ENCODE measurements at places on chromosomes 1 and 21.

DNA sequence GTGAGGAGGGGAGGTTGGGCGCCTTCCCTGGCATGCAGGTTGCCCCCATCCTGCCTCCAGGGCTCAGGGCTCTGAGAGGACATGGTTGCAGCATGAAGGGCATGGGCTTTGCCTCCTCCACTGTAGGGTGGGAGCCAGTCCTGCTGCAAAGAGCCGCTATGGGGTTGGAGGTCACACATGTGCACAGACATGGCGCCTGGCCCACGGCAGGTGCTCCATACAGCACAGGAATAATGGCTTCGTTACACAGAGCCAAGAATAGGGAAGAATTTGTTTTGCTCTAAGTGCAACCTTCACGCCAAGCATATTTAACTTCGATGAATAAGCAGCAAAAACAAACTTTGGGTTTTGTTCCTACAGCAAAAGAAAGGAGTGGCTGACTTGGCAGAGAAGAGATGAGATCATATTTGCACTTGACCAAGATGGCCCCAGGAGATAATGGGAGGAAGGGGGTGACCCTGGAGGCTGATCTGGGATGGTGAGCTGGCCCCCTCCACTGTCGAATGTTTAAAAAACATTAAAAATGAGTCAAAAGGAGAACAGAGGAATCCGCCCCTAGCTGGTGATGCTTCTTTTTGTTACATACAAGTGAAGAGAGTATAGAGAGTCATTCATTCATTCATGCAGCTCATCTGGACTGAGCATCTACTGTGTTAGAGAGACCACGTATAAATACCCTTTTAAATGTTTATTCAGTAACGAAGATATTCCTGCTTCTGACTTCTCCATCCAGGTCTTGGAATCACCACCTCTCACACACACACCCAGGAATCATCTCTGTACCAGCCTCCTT, 12.4 kb upstream of the C2CD2 start:
- peak; percentile 26 for DNase-seq

DNA sequence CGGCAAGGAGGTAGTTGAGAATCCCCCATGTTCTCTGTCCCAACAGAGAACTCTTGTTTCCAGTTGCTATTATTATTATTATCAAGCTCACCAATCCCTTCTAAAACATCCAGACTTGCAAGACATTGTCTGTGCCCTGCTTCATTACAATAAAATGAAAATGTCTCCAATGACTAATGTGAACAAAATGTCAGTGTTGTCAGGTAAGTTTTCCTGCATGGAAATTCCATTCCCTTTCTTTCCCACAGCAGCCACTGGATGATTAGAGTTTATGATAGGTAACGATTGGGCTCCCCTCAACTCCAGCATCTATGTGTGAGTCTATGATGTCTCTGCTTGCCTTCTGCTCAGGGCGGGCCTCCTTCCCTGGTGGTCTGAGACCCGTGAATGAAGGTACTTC, 8.9 kb upstream of the DYRK1A start:
- peak; percentile 71 for DNase-seq

DNA sequence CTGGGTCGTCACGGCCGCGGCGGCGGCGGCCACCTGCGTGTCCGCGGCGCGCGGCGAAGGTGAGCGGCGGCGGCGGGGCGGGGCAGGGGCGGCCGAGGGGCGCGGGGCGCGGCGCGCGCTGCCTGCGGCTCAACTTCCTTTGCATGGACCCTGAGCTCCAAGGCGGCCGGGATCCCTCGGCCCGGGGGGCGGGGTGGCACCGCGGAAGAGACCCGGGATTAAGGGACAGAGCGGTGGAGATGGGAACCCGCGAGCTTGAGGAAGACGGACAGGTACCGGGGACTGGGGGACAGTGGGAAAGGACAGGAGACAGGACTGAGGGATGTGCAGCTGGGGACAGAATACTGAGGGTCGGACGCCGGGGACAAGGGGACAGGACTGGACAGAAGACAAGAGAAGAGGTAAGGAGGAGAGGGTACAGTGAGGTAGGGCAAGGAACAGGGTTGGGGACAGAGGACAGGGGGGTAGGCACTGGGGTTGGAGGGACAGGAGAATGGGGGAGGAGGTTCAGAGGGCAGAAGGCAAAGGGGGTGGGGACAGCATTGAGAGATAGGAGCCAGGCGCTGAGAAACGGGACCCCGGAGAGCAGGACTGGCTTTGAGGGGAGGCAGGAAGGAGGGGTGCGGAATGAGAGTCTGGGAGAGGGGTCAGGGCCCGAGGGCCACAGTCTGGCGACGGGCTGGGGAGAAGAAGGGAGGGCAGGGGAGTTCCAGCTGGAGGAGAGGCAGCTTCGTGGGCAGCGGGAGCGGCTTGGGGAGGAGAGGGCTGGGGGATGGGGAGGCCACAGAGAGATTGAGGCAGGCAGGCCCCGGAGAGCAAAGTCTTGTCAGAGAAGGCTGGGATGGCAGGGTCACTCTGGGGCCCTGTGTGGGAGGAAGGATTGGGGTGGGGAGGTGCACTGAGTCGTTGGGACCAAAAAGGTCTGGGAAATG, 648 bp downstream of the EPHA8 start:
- no peak for DNase-seq

GRCh38 chr1:40712997-40713396, 21.5 kb downstream of the NFYC start:
- DNase-seq, result no peak

DNA sequence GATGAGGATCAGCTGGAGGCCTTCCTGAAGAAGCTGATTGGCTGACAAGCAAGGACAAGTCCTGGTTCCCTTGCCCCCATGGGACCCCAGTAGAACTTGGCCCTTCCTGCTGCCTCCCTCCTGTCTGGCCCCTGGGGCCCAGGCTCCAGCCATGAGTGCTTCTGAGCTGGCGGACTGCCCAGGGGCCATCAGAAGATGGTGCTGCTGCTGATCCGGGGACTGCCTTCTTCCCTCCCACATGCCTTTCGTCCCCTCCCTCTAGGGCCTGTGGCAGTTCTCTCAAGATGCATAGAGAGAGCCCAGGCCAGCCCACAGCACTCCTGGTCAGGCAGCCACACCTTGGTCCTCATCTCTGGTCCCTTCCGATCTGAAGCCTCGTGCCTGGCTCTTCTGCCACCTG, 57.9 kb upstream of the PRKACB start:
- no peak for DNase-seq

- peak; percentile 86 for DNase-seq
These were observed 38.2 kb downstream of the NTPCR start for GRCh38 chr1:232988572-232989040.

GRCh38 chr1:234000557-234001041, 96.1 kb downstream of the SLC35F3 start:
- DNase-seq, result no peak

DNA sequence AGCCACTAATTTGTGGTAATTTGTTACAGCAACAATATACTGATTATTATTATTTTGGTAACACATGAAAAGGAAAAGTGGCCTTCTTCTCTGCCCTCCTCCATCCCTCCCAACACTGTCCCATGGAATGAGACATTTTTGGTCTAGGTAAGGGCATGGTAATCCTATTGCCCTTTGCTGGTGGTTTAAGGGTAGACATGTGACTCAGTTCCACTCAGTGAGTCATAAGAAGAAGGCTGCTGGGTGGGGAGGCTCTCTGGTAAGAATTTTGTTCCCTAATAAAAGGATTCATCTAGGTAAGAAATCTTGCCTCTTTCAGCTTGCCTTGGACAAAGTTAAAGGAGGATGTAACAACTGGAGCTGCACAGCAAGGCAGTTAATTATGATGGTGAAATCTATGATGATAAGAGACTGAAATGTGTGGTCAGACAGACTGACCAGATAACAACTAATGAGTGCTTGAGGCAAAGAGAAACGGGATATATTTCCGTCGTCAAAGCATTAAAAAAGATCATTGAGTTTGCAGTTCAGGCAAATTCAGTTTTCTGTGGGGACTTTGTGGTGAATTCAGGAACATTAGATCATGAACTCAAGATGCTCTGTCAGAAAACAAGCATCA, 232.0 kb upstream of the KCNK2 start:
- DNase-seq, result no peak

DNA sequence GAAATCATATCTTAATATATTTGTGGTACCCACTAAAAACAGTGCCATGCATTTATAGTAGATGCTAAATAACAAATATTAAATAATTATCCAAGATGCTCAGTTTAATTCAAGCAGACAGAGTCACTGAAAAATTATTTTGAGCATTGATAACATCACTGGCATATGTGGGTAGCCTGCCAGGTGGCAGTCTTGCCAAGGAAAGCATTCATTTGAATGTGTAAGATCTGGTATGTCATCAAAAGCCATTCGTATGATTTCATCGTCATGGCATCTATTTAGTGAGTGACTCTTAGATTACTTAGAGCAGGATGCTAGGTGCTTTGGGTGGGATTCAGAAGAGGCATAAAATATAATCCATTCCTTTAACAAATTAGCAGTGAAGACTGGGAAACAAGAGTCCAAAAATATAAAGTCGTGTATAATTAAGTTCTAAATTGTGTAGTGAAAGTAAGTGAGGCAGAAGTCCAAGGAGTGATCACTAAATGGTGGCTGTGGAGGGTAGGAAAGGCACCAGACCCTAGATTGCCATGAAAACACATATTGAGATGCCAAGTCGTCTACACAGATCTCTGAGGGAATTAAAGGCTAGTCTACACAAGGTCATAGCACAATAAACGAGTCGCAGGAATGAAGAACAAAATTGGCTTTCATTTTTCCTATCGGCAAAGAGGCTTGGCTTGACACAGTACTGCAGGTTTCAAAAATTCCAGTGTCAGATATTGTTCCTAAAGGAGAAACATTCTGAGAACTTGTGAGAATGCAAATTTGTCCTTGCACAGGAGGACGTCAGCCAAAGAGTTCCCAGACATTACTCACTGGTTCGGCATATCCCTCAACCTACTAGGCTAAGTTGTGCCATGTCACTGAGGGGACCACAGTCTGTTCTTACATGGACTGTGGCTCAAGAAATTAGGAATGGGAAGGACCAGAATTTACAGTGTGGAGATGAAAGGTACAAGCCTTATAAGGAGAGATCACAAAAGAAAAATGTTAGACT, 130.8 kb downstream of the LYPLAL1 start:
- DNase-seq, result peak; percentile 19

DNA sequence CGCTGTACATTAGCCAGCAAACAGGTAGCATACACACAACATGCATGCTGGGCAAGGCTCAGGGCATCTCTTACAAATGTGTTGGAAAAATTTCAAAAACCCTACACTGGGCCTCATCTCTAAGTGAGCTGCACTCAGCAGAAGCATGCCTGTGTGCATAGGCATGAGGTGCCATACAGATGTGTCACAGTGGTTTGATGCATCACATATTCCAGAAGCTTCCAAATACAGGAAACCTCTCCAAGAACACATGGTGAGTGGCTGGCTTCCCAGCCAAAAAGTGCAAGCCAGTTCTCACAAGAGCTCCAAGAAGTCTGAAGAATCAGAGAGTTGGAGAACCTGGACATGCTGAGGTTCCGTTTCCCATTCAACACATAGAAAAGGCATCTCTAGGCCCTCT, 58.3 kb downstream of the CD46 start:
- peak; percentile 68 for DNase-seq

- peak; percentile 81 for DNase-seq
These were observed 36.9 kb upstream of the TARBP1 start for GRCh38 chr1:234515821-234516241.

- no peak for DNase-seq
These were observed 31.3 kb downstream of the EPHA2 start for GRCh38 chr1:16124377-16125087.

DNA sequence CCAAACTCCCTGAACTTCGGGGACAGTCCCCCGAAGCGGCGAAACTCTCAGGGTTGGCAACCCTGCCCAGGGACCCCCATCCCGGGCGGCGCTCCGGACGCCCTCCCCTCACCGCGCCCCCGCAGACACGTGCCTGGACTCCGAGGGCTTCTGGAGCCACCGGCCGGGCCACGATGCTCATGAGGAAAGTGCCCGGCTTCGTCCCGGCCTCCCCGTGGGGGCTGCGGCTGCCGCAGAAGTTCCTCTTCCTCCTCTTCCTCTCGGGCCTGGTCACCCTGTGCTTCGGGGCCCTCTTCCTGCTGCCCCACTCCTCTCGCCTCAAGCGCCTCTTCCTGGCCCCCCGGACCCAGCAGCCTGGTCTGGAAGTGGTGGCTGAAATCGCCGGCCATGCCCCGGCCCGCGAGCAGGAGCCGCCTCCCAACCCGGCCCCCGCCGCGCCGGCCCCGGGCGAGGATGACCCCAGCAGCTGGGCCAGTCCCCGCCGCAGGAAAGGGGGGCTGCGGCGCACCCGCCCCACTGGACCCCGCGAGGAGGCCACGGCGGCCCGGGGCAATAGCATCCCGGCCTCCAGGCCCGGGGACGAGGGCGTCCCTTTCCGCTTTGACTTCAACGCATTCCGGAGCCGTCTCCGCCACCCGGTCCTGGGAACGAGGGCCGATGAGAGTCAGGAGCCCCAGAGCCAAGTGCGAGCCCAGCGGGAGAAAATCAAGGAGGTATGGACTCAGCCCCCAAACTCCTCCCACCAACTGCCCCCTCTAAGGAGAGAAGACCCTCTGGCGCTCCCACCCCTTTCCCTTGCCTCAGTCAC, 1.2 kb downstream of the MAN1C1 start:
- no peak for DNase-seq

DNA sequence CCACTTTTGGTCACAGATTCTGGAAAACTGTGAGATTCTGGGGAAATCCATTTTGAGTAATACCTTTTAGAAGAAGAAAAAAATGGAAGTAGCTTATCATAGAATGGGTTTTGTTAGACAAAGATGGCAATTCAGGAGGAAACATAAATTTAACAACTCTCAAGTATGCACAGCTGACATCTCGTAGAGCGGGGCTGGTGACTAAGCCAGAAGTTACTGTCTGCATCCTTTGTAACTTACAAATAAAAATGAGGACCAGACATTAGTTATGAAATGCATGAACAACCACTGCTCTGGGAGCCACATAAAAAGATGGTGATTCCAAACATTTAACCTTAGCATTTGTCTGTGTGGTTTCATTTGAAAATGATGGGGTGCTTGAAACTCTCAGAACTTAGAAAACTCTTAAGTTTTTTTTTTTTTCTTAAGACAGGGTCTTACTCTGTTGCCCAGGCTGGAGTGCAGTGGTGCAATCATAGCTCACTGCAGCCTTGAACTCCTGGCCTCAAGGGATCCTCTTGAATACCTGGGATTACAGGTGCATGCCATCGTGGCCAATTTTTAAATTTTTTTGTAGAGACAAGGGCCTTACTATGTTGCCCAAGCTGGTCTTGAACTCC, 49.2 kb upstream of the ATP5PO start:
- DNase-seq, result no peak

- no peak for DNase-seq
These were observed 31.0 kb downstream of the ZNF691 start for GRCh38 chr1:42877380-42877779.

DNA sequence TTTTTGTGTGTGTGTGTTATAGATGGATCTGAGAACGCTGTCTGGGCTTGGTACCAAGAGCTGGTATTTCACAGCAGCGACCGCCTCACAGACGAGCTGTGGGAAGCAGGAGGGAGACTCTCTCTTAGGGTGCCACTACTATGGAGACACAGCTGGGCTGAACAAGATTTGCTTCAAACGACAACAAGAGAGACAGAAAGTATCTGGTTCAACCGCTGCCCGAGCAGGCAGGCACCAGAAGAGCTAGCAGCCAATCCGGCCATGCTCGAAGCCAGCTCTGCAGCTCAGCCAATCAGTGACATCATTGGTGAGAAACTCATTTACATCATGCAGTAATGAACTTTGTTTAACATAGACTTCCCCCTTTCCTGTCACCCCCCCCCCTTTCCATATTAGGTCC, 341.3 kb downstream of the USP25 start:
- DNase-seq, result no peak

All from foreskin keratinocyte (primary cell).